ENCODE measurements at places on chromosomes 12 and 14.

- no peak for DNase-seq
Observed at GRCh38 chr12:119989361-119989730, 310 bp downstream of the BICDL1 start.

DNA sequence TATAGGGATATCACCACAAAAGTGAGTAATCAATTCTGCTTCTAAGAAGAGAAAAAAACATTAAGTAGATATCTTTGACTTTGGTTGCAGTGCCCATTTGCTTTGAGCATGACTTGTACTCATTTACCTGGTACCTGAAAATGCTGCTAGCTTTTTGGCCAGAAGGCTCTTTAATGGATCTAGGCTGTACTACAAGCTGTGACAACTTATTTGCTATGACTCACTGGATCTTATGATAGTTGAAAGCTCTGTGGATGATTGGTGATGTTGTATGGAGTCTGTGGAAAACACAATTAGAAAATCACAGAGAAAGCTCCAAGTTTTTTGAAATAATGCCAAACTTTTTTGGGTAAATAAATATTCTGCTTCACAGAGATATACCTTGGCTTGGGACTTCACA lies 960.9 kb upstream of the FBXO33 start:
- no peak for DNase-seq

DNA sequence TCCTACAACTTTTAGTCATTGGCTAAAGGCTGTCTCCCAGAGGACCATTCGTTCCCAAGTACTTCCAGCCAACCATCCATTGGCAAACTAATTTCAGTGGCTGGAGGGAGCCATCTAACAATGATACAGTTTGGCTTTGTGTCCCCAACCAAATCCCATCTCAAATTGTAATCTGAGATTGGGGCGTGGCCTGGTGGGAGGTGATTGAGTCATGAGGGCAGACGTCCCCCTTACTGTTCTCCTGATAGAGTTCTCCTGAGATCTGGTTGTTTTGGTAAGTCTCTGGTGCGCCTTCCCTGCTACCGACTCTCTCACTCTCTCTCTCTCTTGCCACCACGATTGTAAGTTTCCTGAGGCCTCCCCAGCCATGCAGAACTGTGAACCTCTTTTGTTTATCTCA lies 99.7 kb upstream of the FUT8 start:
- DNase-seq: no peak

DNA sequence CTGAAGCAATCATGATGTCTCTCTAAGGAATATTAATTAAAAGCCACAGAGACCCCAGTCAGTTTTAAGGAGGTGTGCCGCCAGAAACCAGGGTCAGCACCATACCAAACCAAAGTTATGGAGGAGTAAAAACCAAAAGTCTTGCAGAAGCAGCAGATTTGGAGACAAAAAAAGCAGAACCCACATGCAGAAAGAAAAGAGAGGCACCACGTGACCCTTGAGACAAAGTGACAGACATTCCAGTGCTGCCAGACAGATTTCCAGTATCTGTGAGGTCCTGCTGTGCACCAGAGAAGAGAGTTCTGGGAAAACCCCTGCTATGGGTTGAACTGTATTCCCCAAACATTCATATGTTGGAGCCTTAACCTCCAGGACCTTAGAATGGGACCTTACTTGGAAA lies 59.7 kb downstream of the CAPZA3 start:
- no peak for DNase-seq

- DNase-seq: peak; percentile 81
Observed at GRCh38 chr12:116933091-116933490, 22.3 kb downstream of the FBXW8 start.

- DNase-seq: no peak
Observed at GRCh38 chr12:90484094-90484493, 470.9 kb downstream of the CCER1 start.

DNA sequence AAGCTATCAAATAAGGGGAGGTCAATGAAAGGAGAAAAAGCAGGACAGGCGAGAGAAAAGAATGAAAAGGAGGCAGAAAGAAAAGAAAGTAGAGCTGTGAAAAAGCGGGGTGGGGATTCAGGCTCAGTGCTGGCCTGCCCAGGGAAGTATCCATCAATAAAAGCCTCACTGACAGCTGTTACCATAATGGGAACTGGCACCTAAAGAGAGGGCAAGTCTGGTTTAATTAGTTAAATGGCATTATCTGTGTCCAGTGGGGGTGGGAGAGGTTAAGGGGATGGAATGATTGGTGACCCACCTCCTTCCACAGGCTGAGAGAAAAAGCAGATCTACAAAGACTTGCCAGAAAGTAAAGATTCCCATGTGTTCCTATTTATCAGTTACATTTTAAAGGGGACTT lies 7.4 kb downstream of the SALL2 start:
- no peak for DNase-seq

- DNase-seq: no peak
Observed at GRCh38 chr14:104537613-104537988, 42.0 kb upstream of the C14orf180 start.

GRCh38 chr12:79452906-79453305 lies 237.9 kb downstream of the PAWR start:
- no peak for DNase-seq

GRCh38 chr12:83408851-83409250 lies 722.1 kb downstream of the TMTC2 start:
- no peak for DNase-seq

- DNase-seq: no peak
Observed at GRCh38 chr12:51827925-51828818, 20.3 kb downstream of the FIGNL2 start.

GRCh38 chr14:23431486-23431885 lies 4.0 kb downstream of the MYH7 start:
- DNase-seq: no peak

DNA sequence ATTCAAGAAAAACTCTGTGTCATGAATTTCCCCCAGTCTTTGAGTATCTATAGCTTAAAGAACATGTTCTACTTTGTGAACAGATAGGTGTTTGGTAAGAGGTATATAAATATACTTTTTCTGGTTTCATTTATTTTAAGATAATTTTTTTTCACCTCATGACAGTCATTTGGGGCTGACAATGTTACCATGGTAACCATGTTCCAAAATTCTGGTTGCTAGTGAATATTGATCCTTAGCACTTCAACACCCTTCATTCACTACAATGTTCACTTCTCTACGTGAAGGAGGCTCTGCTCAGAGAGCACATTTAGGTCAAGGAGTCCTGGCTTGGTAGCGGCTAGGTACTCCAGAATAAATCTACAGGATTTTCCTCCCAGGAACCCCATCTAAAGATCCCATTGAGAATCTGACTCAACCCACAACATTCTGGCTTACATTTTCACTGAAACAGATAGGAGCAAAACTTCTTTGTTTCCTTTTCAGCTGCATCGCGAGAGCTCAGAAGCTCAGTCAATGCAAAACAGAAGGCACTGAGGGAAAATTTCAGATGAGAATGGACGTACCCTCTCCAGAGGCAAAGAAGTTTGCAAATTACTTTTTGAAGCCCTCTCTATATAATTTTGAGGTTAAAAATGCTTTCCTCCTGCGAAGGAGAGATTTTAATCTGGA lies 93.6 kb downstream of the ARF6 start:
- no peak for DNase-seq

- DNase-seq: no peak
Observed at GRCh38 chr14:55803873-55804553, 224.0 kb downstream of the KTN1 start.

- no peak for DNase-seq
Observed at GRCh38 chr12:111570084-111570961, 28.8 kb downstream of the ATXN2 start.

GRCh38 chr12:124082687-124083086 lies 109.7 kb downstream of the ZNF664 start:
- DNase-seq: no peak

DNA sequence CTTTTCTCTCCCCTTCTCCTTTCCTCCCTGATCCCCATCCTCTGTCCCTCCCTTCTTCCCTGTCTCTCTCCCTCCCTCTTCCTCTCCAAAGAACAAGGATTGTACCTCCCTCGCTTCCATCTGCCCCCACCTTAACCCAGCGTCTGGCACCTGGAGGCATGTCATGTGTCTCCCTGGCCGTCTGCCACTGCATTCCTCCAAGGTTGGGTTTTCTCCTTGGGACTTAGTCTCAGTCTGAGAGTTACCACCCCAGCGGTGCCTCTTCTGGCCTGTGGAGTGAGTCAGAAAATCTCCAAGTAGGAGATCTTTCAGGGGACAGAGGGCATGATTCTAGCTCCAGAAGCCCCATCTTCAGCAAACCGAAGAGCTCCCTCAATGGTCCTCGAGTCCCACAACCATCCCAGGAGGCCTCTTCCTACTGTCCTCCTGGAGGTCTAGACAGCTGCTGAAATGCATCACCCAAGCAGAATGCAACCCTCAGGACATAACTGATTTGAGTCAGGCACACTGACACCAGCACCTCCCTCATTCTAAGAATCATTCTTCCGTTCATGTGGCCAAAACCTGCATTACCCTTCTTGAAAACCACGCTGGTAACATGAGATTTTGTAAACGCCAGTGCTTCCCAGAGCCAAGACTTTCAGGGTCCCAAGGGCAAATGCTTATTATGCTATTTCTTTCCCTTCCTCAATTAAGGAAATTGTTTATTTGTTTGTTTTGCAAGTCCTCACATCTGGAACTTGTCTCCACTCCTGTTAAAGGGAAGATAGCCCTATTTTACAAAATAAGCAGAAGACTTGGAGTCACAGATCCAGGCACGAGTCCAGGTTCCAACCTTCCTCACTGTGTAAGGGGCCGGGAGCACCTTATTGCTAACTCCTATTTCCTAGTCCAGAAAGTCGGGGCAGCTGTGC lies 463.2 kb downstream of the BCL11B start:
- no peak for DNase-seq
